DND-41 (cell line): ENCODE measurements at places on chromosomes 11 and 22.

DNA sequence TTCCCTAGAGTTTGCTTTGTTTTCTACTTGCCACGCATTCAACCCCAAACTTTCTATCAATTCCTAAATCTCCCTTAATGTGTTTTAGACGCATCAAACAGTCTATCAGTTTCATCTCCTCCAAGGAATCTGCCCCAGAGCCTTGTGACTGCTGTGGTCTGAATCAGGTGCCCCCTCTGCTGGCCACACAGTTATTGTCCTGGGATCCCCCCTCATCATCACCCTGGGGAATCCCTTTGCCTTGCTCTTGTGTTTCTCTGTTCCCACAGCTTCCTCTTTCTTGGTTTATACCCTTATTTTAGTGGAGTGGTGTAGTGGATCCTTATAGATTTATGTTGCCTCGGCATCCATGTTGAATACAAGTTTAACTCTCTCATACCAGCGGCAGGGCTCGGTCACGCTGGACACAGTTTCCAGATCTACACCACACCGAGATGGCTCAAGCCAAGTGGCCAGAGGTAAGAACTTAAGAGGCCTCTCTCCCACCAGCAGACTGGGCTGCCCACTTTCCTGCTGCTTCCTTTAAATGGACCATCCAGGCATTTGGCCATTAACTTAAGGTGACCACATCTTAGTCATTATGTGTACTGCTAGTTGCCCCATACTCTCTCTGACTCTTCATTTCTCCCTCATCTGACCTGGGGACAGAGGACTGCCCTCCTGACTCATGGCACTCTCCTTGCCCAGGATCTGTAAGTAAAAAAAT is 8.2 kb downstream of the UPB1 start:
- no peaks in the 10 kb centered on the region for H3K36me3 ChIP-seq
- H3K4me1 ChIP-seq = peaks cover 4% of the 10 kb centered on the region; the same call in 1 of the 2 replicates
- H3K27me3 ChIP-seq = no peaks in the 10 kb centered on the region
- H3K4me3 ChIP-seq = no peak overlapping the region

GRCh38 chr22:50019316-50019715 is 6.8 kb upstream of the IL17REL start:
- DNase-seq = no peak
- H3K27ac ChIP-seq = no peak overlapping the region
- no peaks in the 10 kb centered on the region for H3K4me1 ChIP-seq
- no peaks in the 10 kb centered on the region for H3K36me3 ChIP-seq
- H3K4me3 ChIP-seq = no peak overlapping the region
- no peaks in the 10 kb centered on the region for H3K27me3 ChIP-seq

- H3K27me3 ChIP-seq = no peaks in the 10 kb centered on the region
- H3K27ac ChIP-seq = peak overlapping the region; percentile 54
- H3K4me3 ChIP-seq = no peak overlapping the region
- peak; percentile 42 for DNase-seq
- H3K36me3 ChIP-seq = peaks cover 14% of the 10 kb centered on the region
- peaks cover 38% of the 10 kb centered on the region for H3K4me1 ChIP-seq
Measured at GRCh38 chr11:117180661-117181585, 2.4 kb downstream of the SIDT2 start.

DNA sequence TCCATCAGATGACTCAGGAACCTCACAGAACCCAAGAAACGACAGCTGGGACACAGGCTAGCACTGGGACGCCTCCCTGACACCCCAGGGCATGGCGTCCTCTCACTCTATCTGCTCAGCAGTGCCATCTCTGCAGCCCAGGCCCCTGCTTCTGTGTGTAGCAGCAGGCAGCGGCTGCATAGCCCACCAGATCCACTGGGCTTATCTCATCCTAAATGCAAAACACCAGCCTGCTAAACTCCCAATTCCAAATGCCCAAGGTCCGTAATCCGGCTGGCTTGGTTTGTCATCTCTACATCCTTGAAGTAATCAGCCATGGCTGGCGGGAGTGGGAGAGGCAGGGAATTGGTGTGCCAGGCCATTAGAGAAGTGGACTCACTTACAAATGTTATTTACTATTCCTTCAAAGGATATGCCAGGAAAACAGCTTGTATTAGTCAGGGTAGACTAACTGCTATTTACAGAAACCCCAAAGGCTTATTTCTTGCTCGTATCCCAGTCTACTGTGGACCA is 30.7 kb downstream of the SPATA19 start:
- H3K4me3 ChIP-seq = no peak overlapping the region
- no peaks in the 10 kb centered on the region for H3K4me1 ChIP-seq
- no peak for DNase-seq
- no peak overlapping the region for H3K27ac ChIP-seq

- no peaks in the 10 kb centered on the region for H3K36me3 ChIP-seq
- H3K27ac ChIP-seq = no peak overlapping the region
- peaks cover 7% of the 10 kb centered on the region for H3K27me3 ChIP-seq
- H3K4me3 ChIP-seq = no peak overlapping the region
- DNase-seq = no peak
- no peaks in the 10 kb centered on the region for H3K4me1 ChIP-seq
Measured at GRCh38 chr11:102708654-102709053, 3.1 kb upstream of the MMP27 start.

GRCh38 chr11:109241988-109242536 is 179.9 kb upstream of the C11orf87 start:
- DNase-seq = no peak
- no peak overlapping the region for H3K27ac ChIP-seq
- H3K27me3 ChIP-seq = no peaks in the 10 kb centered on the region
- H3K4me1 ChIP-seq = no peaks in the 10 kb centered on the region
- no peak overlapping the region for H3K4me3 ChIP-seq

DNA sequence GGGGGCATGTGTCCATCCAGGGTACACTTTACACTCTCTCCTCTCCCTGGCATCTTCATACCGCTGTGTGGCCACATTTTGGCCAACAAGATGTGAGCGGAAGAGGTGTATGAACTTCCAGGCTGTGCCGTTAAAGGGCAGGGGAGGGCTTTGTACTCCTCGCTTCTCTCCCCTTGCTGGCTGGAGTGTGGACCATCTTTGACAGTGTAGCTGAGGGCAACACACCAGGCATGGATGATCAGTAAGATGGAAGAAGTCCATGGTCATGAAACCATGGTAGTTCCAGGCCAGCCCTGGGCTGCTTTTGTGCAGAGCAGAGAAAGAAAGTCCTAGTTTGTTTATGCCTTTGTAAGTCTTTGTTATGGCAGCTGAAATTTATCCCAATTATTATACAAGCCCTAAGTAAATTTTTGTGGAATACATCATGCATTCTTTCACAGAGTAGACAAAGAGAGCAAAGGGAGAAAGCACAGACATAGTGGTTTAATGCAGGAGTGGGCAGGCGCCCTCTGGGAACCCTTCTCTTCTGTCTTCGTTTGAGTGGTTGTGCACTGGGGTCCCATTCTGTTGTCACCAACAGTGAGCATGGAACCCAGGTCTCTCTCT is 70.4 kb downstream of the FBXO7 start:
- H3K4me1 ChIP-seq = no peaks in the 10 kb centered on the region
- H3K27me3 ChIP-seq = peaks cover 3% of the 10 kb centered on the region
- DNase-seq = no peak
- no peak overlapping the region for H3K4me3 ChIP-seq
